SK-N-MC (cell line): ENCODE measurements at places on chromosomes 2 and 18.

- DNase-seq: no peak
These were observed 14.7 kb downstream of the ZNF236 start for GRCh38 chr18:76837071-76837470.

- no peak for DNase-seq
These were observed 23.0 kb upstream of the MSGN1 start for GRCh38 chr2:17793296-17793695.

DNA sequence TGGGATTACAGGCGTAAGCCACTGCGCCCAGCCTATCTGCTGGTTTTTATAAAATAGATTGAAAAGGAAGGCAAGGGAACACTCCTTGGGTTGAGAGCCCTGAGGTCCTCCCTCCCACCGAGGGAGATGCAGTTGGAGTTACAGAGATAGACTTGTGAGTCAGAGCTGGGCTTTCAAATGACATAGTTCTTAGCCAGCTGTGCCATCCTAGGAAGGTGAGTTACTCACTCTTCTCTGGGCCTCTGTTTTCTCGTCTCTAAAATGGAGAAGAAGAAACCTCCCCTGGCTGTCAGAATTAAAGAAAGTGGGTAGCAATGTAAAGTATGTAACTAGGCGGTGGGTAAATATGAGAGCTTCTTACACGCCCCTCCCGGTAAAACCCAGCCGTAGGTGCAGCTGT is 2.4 kb downstream of the LRRFIP1 start:
- DNase-seq: no peak

GRCh38 chr2:207216457-207216856 is 50.7 kb upstream of the KLF7 start:
- no peak for DNase-seq

- DNase-seq: no peak
These were observed 74.6 kb upstream of the BCL11A start for GRCh38 chr2:60628026-60628425.

DNA sequence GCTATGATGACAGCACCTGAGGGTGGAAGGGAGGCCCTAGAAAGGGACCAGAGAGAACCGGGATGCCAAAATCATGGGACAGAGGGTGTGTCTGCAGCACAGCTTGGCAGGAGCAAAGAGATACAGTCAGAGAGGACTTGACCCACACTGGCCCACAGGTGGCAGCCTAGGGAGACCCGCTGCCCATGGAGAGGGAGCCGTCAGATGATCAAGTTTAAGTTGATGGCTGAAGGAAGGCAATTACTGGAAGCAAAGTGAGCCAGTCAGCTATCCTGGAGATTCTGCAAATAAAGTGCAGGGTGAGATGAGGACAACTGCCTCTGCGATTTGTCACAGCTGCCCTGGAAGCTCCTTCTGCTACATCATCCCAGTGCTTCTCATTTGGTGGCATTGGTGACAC is 74.0 kb downstream of the CMPK2 start:
- no peak for DNase-seq

GRCh38 chr2:65411056-65411795 is 21.2 kb downstream of the SPRED2 start:
- no peak for DNase-seq

- DNase-seq: no peak
These were observed 38.4 kb upstream of the FRZB start for GRCh38 chr2:182904844-182905243.

DNA sequence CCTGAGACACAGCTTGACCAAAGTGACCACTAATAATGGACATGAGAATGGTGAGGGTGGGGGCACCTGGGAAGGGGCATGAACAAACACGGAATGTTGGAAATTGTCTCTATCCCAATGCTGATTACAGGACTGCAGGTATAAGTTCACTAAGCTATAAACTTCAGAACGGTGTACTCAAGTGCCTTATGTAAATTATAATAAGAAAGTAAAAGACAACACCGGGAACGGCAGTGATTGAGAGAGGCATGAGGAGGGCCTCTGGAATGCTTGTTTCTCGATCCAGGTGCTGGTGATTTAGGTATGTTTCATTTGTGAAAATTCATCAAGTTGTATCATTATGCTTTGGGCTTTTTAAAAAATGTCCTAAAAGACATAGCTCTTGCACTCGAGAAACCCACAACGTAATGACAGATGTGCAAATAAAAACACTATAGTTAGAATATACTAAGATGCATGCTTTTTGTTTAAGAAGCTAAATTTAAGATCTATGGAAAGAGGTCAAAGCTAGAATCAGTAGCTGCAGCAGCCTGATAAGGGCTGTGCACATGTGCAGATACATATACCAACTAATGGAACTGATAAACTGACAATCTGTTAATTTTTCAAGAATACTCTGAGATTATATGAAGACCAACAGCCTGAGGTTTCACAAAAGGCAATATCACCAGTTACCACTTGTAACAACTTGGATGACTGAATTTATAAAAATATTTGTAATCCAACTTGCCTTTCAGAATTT is 7.6 kb downstream of the HIBCH start:
- DNase-seq: no peak

GRCh38 chr2:195636890-195637289 is 20.1 kb upstream of the SLC39A10 start:
- no peak for DNase-seq

DNA sequence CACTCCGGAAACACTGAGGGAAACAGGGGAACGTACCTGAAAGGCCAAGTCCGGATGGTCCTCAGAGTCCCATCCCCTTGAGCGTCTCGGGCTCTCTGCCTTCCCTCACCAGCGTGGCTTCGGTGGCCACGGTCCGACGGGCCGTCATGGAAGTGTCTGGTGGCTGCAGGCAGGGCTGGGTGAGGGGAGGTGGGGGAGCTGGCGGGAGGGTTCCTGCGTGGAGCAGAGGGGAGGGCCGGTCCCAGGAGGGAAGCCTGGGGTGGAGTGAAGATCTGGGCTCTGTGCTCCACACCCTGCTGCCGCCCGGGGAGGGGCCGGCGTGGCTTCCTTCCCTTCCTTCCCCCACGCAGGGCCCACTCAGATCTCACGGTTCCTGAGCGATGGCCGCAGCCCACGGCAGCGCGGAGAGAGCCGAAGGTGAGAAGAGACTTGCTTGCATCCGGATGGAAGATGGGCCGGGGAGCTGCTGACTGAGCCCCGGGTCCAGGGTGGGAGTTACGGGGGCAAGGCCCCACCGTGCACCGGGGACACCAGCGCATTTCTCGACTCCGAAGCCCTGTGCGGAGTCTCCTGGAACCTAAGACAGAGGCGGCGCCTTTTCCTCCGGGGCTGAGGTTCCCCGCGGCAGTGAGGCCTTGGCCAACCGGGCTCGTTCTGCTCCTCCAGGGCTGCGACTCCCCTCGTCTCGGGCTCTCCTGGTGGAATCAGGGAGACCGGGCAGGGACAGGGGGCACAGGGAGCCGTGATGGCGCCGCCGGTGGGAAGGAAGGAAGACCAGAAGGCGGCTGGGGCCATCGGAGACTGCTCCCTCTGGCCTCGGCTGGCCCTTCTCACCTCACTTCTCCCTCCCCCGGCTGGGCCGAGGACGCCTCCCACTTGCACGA is 49.1 kb downstream of the KCNF1 start:
- no peak for DNase-seq

- DNase-seq: no peak
These were observed 7.3 kb downstream of the PLA2R1 start for GRCh38 chr2:160054984-160055725.

GRCh38 chr18:69885841-69886531 is 61.7 kb downstream of the CD226 start:
- DNase-seq: no peak

GRCh38 chr2:219274361-219274921 is 4.7 kb upstream of the DNAJB2 start:
- no peak for DNase-seq

- no peak for DNase-seq
These were observed 10.4 kb upstream of the CAVIN2 start for GRCh38 chr2:191857259-191857805.

DNA sequence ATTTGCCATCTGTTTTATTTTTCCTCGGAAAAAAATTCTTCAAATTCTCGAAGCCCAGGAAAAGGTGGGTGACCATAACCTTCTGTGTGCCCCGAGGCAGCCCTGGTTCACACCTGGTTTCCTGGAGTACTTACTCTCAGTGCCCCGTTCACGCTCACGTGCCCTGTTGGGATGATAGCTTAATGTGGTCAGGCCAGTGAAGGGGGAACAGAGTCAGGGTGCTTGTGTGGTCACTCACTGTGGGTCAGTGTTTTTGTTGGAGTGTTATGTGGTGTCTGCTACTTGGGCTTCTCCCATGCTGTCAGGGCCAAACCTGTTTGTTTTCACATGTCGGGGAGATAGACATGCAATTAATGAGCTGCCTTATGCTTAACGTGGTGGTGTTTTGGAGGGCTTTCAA is 78.1 kb downstream of the MAP4K4 start:
- no peak for DNase-seq

GRCh38 chr2:240643093-240643810 is 18.0 kb downstream of the GPR35 start:
- no peak for DNase-seq

- DNase-seq: peak; percentile 77
These were observed 171.2 kb downstream of the TMEM247 start for GRCh38 chr2:46650556-46651001.

DNA sequence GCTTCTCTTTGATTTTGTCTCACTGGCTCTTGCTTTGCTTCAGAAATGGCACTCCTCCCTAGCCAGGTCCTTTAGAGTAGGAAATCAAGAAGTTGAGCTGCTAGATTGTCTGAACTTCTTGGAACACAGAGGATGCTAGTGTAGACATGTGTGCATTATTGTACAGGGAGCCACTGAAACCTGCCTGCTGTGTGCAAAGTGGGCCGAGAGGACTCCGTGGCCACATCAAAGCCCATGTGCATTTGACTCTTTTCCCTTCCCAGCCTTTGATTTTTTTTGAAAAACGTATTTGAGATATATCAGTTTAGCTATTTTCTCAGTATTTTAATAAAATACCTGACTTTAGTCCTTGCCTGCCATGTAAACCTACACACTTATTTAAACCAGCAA is 83.1 kb downstream of the TMEM247 start:
- no peak for DNase-seq

- no peak for DNase-seq
These were observed 43.6 kb downstream of the SETBP1 start for GRCh38 chr18:44724105-44724778.

DNA sequence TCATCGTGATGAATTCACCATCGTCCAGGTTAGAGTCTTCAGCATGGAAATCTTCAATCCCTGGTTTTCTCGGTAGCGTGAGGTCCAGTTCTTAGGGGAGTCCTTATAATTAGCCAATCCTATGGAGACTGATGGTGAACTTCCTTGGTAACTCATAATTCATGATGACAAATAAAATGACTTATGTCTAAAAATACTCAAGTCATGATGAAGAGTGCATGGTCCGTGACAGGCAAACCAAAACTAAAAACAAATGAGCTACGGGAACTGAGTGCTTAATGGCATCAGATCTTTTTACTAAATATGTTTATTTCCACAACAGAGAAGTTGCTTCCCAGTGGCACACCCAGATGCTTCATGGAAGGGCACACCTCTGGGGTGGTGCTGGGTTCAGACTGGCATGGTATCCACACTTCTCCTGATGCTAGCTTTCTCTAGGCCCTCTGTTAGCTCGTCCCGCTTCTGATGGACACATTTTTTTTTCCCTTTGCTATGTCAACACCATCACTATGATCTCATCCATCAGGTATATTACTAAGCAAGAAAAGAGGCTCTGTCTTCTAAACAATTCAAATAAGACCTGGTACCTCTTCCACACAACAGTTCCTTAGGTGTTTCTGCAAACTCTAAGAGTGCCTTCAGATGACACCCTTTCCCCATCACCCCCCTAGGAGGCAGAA is 92.8 kb upstream of the NEDD4L start:
- no peak for DNase-seq

DNA sequence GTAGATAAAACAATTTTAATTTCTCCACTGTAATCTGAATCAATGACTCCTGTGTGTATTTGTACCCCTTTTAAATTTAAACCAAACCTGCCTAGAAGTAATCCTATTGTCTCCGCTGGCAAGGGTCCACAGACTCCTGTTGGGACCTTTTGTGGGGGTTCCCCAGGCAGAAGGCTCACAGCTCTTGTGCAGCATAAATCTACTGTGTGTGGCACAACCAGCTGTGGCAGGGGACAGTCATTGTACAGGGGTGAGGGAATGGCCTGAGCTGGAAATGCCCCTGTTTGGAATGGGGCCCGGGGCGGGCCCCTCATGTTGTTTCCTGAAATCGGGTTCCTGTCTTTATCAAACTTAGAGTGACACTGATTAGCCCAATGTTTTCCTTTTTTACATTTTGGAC is 318.2 kb upstream of the FAM98A start:
- DNase-seq: no peak

DNA sequence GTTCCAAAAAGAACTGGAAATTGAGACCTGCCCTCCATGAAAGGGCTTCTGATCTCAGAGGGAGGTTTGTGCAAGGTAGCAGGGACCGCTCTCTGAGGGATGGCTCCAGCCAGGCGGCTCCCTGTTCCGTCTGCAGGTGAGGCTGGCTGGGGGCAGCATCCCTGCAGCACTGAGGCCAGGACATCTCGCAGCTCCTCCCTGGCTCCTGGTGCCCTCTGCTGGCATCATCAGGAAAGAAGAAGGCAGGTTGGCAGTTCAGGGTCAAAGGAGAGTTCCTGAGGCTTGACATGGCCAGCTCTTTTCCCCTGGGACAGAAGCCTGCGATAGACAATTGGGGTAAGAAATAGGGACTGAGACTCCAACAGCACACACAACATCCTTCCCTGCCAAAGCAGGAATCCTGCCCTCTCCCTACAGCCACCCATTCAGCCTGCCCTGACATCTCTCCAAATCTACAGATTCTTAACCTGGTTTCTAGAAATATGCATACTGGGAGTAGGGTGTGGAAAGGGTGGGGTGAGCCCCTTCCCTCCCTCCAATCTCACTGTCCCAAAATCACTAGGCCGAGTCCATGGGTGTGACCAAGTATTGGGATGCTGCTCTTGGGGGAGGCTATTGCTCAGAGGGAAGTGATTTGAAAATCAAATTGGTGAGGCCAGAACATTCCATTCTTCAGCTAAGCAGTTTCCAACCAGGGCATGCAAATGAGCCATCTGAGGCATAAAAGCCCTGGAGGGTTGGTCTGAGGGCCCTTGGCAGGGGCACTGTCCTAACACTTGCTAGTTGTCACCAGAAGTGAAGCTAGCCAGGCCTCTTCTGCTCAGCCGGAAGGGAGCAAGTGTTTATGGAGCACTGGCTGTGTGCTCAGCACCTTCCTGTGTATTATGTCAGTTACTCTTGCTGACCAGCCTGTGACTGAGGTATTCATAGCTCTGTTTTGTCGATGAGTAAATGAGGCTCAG is 185.4 kb downstream of the TFCP2L1 start:
- DNase-seq: no peak

GRCh38 chr2:16773080-16773713 is 107.6 kb upstream of the CYRIA start:
- DNase-seq: no peak
